Mammary epithelial cell (primary cell): ENCODE measurements at places on chromosomes 11 and 22.

DNA sequence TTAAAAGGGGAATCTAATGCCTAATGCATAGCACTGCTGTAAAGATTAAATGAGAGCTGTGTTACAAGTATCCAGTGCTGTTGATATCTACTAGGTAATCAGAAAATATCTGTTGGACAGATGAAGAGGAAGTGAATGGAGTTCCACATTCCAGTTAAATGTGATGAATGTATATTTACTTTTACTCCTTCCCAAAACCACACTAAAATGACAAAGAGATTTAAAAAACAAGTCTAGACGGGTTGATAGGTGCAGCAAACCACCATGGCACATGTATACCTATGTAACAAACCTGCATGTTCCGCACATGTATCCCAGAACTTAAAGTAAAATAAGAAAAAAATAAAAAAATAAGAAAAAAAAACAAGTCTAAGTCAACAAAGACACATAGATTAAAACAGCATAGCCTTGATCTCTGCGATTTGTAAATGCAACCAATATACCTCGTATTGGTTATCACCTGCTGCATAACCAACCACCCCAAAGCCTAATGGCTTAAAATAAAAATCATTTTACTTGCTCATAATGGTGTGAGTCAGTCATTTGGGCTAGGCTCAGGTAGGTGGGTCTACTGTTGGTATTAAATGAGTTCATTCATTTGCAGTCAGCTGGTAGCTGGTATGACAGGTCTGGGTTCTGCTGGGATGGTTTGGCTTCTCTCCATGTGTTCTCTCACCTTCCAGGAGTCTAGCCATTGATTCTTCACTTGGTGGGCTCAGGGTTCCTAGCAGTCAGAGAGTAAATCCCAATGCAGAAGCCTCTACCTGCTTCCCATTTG lies 39.7 kb upstream of the SLC6A5 start:
- peak; percentile 80 for DNase-seq

- DNase-seq = no peak
Measured at GRCh38 chr11:203945-204586, 3.1 kb downstream of the BET1L start.

DNA sequence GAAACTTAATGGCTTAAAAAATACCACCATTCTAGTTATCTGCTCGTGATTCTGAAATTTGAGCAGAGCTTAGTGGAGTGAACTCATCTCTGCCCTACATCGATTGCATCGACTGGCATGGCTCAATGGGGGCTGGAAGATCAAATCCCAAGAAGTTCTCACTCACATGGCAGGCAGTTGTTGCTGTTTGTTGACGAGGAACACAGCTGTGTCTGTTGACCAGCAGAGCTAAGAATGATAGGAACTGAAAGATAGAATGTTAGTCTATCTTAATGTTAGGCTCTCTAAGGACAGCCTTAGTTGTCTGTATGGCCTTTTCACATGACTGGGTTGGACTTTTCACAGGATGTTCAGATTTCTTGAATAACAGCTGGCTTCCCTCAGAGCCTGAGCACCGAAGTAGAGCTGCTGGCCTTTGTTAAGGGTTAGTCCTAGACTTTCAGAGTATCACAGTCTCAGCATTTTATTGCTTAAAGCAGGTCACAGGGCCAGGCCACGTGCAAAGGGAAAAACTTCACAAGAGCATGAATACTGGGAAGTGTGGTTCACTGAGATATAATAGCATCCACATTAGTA lies 31.6 kb upstream of the IZUMO1R start:
- DNase-seq = no peak

DNA sequence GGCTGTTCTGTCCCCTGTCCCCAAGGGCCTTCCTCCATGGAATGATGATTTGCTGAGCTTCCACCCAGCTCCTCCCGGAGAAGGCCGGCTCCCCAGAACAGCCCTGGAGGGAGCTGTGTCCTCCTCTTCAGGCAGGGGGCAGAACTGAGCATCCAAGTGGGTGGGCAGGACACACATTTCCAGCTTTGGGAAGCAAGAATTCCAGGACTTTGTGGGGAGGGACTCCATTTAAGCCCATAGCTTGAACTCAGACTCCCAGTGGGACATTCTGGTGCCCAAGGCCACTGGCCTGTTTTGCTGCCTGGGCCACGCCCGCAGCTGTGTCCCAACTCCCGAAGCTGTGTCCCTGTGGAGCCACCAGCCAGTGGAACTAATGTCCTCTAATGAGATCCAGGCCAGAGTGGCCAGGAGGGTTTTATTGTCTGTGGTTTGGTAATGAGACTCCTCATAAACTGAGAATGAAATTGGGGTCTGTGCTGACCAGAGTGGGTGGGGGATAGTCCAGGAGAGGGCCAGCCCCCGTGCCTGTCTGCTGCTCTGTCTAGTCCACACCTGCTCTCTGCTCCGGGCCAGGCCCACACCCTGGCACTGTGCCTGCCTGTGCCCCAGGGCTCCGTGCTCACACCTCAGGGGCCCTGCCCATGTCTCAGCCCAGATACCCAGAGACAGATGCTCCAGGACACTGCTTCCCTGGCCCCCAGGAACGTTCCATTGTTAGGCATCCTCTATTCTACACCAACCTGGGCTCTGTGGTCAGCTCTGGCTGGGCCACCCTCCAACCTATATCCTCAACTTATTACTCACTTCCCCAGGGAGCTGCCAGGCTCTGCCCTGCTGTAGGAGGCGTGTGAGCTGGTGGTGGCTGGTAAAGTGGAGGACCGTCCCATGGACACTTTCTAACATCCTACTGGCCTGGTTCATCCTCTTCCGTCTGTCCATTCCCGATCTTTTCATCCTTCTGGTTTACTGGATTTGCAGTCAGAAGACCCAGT lies 7.6 kb downstream of the NECTIN1 start:
- DNase-seq = peak; percentile 85

GRCh38 chr22:49503321-49503720 lies 324.4 kb downstream of the BRD1 start:
- no peak for DNase-seq

- no peak for DNase-seq
Measured at GRCh38 chr11:646214-646613, 9.1 kb downstream of the DRD4 start.

GRCh38 chr22:46490538-46490937 lies 46.9 kb downstream of the CELSR1 start:
- no peak for DNase-seq

DNA sequence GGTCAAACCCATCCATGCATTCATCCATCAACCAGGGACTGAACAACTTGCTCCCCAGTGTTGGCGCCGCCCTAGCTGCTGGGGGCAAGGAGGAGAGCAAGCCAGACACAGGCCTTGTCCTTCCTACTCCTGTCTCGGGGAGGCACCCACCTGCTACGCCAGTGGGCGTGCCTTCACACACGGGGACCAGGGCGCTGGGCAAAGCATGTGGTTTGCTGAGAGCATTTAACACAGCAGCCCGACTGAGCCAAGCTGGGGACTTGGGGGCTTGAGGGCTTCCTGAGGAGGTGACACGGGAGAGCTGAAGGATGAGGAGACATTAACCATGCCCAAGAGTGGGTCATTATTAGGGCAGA lies 30.6 kb downstream of the CACNA1I start:
- no peak for DNase-seq

- DNase-seq = no peak
Measured at GRCh38 chr22:46823654-46824053, 61.2 kb downstream of the TBC1D22A start.

DNA sequence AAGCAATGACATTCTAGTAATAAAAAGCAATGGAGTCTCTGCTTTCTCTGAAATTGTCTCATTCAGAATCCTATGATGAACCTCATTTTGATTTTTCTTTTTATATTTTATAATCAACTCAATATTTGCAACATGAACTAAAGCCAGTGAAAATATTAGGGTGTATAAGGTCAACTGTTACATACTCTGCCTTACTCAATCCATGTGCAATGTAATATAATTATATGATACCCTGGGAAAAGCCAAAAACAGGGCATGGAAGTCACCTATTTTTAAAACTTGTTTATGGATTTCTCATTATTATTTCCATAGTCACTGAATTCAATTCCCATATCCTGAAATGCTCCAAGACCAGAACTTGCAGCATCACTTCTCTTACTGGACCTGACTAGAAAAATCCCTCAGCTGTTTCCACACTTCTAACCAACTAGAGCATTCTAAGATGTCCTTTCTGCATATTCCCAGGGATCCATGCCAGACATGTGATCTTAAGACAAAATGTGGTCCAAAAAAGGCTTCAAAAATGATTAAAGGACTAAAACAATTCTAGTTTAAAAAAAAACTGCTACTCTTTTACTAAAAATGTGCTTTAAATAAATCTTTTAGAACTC lies 97.3 kb downstream of the GUCY1A2 start:
- no peak for DNase-seq

GRCh38 chr11:134642206-134642605 lies 230.2 kb upstream of the B3GAT1 start:
- no peak for DNase-seq

DNA sequence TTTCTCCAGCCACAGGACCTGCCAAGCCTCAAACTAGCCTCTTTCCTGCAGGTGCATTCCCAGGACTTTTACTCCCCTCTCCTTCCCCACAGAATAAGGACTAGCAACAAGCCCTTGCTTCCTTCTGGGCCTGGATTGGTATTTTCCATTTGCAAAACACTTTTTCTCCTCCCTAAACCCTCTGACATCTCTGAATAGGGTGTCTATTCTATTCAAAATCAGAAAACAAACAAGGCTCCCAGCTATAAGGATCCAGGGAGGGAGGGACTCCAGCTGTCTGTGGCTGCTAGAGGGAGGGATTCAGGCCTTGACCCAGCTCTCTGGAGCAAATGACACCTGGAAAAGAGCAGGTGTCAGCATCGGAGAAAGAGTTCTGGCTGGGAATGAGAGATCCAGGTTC lies 168.5 kb upstream of the BDNF start:
- DNase-seq = no peak

DNA sequence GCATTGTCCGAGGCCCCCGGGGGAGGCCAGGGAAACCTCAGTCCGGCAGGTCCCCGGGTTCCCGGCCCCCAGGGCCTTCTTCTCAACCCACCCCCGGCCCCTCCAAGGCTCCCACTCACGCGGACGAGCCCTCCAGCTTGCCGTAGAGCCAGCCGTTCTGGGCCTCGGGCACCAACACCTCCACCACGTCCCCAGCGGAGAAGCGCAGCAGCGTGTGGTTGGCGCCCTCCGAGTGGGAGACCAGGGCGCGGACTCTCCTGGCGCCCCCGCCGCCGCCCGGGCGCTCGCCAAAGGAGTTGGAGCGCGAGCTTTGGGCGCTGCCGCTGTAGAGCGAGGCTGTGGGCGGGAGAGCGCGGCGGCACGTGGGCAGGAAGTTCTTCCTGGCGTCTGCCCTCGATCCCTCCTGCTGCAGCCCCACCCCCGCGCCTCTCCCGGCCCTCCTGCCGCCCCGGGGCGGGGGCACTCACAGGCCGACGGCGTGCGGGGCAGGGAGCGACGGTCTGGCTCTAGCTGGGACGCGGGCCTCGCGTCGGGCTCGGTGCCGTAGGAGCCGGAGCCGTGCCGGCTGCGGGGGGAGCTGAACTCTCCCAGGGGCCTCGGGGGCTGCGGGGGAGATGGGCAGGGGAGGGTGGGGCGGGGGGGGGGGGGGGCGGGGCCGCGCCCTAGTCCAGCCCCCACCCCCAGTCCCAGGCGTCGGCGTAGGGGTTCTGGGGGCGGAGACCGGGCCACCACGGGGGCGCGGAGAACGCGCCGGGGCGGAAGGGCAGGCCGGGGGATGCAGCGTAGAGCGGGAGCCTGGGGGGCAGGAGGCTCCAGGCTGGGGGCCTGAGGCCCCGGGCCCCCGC lies 4.9 kb upstream of the SLC16A8 start:
- peak; percentile 45 for DNase-seq

GRCh38 chr11:79488286-79488685 lies 47.5 kb upstream of the TENM4 start:
- DNase-seq = no peak

DNA sequence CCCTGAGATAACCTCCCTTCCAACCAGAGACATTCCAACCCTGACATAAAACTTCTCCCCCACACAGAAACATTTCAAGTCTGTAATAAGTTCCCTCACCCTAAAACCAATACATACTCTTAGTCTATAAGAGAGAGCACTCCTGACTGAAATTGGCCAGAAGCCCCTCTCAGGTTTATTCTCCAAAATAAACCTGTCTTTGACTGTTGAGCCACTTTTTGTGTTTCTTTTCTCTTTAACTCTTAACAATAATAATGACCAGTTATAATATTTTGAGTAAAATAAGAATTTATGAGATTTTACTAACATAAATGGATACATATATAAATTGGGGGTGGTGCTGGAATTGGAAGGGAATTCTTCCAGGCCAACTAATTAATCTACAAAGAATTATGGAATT lies 93.6 kb downstream of the GRM5 start:
- no peak for DNase-seq

GRCh38 chr11:132158091-132158490 lies 787.7 kb downstream of the NTM start:
- peak; percentile 30 for DNase-seq

DNA sequence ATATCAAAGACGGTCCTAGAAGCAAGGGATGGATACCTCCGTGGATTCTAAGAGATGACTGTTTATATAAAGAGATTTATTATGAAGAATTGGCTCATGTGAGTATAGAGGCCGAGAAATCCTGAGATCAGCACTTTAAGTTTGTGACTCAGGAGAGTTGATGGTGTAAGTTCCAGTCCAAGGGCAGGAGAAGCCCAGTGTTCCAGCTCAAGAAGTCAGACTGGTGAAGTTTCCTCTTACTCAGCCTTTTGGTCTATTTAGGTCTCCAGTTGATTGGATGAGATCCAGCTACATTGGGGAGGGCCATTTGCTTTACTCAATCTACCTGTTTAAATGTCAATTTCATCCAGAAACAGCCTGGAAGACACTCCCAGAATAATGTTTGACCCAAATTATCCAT lies 45.1 kb downstream of the TSPAN18 start:
- DNase-seq = no peak

GRCh38 chr11:10502770-10503169 lies 38.2 kb downstream of the RNF141 start:
- DNase-seq = no peak

- peak; percentile 77 for DNase-seq
Measured at GRCh38 chr11:59216641-59217564, 4.2 kb upstream of the MPEG1 start.

GRCh38 chr11:84887055-84887629 lies 740.0 kb downstream of the DLG2 start:
- DNase-seq = no peak

DNA sequence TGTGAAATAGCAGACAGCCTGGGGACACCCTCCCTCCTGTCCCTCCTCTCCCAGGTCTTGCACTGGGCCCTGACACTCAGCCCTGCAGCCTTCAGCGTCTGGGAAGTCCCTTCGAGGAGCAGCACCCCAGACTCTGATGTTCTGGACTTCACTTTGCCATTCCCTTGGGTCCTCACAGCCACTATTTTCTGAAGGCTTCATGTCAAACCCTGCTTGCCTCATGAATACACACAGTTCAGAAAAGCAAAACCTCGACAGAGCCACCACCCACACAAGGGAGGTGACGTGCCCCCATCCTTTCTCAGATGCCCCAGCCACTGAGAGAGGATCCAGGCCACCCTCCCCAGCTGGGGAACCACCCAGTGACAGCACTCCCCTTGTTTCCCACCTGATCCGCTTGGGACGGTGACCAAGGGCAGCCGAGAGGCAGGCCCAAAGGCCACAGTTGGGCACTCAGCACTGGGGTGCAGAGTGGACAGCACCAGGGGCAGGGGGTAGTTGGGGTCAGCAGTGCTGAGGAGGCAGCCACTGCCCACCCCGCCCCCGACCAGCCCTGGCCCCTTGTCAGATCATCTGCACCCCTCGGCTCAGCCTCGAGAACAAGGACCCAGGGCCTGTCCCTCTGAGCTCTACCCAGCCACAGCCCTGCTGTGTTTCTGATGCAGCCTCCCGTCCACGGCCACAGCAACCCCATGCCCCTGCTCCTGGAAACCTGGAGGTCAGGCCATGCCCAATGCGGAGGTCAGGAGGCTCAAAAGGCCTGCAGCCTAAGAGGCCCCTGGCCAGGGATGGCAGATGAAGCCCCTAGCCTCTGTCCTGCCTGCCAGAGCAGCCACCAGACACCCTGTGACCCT lies 3.1 kb upstream of the TNNT3 start:
- no peak for DNase-seq
